ENCODE measurements at places on chromosomes 5 and 9.
A peak's percentile ranks its signal among the peaks of the same experiment; 100 is the strongest.

DNA sequence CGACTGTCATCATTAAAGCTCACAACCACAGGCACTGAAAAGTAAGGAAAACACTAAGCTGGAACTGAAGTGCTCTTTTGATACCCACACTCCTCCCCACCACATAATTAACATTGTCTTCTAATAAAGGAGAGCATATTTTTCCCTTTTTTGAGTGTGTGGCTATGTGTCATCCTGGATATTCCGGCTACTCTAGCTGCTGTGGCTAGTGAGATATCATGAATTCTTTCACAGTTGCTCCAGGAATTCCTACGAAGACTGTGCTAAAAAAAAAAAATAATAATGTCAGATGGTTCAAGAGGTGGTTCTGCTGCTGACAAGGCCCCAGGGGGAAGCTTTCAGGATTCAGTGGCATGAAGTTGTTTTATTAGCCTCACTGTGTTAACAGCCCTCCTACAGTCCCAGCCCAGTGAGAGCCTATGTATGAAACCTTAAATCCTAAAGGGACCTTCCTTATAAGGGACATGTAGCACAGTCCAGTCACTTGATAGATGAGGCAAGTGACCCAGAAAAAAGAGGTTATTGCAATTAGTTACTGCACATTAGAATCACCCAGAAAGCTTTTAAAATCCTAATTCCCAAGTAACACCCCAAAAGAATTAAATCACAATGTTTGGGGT, 46.6 kb downstream of the TMEM252 start:
- H3K4me3 ChIP-seq: no peak overlapping the region
- DNase-seq: no peak

DNA sequence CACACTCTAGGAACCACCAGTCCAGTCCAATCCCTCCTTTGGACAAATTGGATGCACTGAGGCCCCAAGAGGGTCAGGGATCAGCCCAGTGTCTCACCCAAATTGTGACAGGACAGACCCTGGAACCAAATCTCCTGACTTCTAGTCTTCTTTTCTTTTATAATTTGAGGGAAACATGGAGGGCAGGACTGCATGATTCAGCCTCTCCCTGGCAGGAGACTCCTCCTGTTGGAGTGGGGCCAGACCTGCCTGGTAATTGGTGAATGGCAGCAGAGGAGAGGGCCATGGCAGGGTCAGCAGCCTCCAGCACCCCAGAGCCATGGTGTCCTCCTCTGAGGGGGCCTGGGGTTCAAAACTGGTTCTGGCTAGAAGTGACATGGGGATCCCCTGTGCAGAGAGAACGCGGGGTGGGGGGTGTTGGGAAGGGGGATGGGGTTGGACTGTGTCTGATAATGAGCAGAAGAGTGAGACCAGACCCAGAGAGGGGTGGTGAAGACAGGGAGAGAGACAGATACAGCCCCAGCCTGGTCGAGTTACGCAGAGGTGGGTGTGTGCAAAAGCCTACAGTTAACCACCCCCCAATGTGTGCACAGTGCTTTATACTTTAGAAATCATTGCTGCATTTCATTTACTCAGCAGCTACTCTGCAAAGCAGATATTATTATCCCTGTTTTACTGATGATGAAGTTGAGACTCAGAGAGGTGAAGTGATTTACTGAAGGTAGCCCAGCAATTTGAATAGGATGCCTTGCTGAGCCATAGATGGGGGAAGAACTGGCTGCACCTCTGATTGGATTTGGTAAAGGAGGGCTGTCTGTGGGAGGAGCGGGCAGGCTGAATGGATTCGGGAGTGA, 3.8 kb upstream of the SYNPO start:
- no peak overlapping the region for H3K4me3 ChIP-seq
- no peak for DNase-seq
- peaks cover 11% of the 10 kb centered on the region for H3K4me1 ChIP-seq
- H3K27ac ChIP-seq: no peak overlapping the region

DNA sequence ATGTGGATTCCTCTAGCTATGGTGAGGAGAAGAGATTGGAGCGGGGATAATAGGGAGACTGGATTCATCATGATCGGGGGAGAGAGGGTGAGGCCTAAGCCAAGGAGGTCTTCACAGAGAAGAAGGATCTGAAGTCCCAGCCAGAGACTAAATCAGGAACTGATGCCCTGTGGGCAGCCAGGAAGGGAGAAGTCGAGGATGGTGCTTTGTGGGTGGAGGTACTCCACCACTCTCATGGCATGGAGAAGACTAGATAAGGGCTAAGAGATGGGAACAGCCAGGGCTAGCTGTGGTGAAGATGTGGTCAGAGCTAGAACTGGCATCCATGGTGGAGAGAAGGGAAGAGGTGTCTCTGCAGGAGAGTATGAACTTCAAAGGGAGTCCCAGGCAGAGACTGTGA, 3.0 kb upstream of the RGS14 start:
- H3K27me3 ChIP-seq: no peaks in the 10 kb centered on the region
- peaks cover 2% of the 10 kb centered on the region for H3K4me1 ChIP-seq
- H3K27ac ChIP-seq: no peak overlapping the region
- no peak overlapping the region for H3K4me3 ChIP-seq

DNA sequence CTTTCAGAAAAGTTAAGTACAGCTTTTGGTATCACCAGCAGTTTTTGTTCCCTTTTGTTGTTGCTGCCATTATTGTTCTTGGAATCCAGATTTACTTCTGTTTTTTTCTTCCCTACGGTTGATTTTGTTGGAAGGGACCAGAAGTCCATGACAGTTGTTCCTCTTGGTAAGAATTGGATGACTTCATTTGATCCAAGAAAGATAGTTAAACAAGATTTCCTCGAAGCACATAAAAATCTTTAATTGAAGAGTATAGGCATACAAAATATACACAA, 65.4 kb downstream of the CDC42SE2 start:
- H3K4me3 ChIP-seq: no peak overlapping the region
- H3K4me1 ChIP-seq: no peaks in the 10 kb centered on the region
- H3K36me3 ChIP-seq: no peaks in the 10 kb centered on the region

GRCh38 chr5:592158-592557, 20.0 kb upstream of the CEP72 start:
- no peak overlapping the region for H3K27ac ChIP-seq
- H3K27me3 ChIP-seq: peaks cover 4% of the 10 kb centered on the region
- H3K36me3 ChIP-seq: no peaks in the 10 kb centered on the region
- H3K4me3 ChIP-seq: no peak overlapping the region

GRCh38 chr9:11457825-11458790, 845.3 kb upstream of the PTPRD start:
- H3K27ac ChIP-seq: no peak overlapping the region
- DNase-seq: peak; percentile 17
- H3K4me1 ChIP-seq: peaks cover 3% of the 10 kb centered on the region
- no peaks in the 10 kb centered on the region for H3K36me3 ChIP-seq
- H3K27me3 ChIP-seq: no peaks in the 10 kb centered on the region

- no peak overlapping the region for H3K4me3 ChIP-seq
- DNase-seq: no peak
- H3K4me1 ChIP-seq: no peaks in the 10 kb centered on the region
- H3K36me3 ChIP-seq: peaks cover 55% of the 10 kb centered on the region
- H3K27ac ChIP-seq: no peak overlapping the region
These were observed 209.1 kb downstream of the ADGRV1 start for GRCh38 chr5:90767710-90768109.

DNA sequence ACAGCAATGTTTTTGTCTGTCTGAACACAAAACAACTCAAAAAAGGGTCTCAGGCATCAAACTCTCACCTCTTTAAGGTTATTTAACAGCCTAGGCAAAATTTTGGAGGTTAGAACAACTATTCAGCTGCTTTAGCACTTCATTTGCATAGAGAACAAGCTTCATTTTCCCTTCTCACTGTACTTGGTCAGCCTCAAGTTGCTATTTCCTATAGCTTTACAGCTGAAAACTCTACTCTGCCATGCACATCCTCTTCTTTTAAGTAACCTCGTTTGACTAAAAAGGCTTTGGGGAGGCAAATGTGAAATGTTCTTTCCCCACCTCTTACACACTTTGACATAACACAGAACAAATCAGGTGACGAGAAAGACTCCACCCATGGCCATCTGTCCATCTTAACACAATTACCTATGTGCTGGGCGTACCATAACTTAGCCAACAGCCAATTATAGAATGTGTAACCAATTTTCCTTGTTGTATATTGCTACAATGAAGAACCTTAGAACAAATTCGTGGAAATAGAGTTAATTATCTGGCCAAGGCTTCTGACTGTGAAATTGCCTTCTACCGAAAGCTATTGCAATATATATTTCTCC, 195.7 kb downstream of the DCP2 start:
- no peaks in the 10 kb centered on the region for H3K4me1 ChIP-seq
- H3K27me3 ChIP-seq: no peaks in the 10 kb centered on the region
- no peak for DNase-seq
- H3K36me3 ChIP-seq: no peaks in the 10 kb centered on the region
- no peak overlapping the region for H3K4me3 ChIP-seq
- no peak overlapping the region for H3K27ac ChIP-seq

- H3K4me3 ChIP-seq: no peak overlapping the region
- no peak for DNase-seq
- H3K36me3 ChIP-seq: no peaks in the 10 kb centered on the region
- H3K27me3 ChIP-seq: no peaks in the 10 kb centered on the region
- H3K27ac ChIP-seq: no peak overlapping the region
- peaks cover 5% of the 10 kb centered on the region for H3K4me1 ChIP-seq
These were observed 11.1 kb downstream of the EXD3 start for GRCh38 chr9:137411645-137412380.

DNA sequence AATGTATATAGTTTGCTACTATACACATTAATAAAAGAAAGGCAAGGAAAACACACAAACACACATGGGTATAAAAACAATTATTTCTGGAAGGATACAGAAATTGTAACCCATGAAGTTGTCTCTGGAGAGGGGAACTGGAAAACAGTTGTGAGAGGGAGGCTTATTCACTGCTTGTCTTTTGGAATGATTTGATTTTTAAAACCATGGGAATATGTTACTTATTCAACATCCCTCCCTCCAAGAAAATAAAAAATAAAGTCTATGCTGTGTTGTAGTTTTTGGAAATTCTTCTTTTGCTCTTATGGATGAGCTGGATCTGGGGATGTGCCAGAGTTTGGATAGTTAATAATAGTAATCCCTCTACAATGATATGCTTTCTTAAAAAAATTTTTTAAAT, 6.0 kb upstream of the C1QTNF2 start:
- H3K27ac ChIP-seq: no peak overlapping the region
- H3K36me3 ChIP-seq: no peaks in the 10 kb centered on the region
- no peaks in the 10 kb centered on the region for H3K27me3 ChIP-seq
- no peak overlapping the region for H3K4me3 ChIP-seq
- no peak for DNase-seq

- DNase-seq: no peak
- H3K4me3 ChIP-seq: no peak overlapping the region
- H3K27me3 ChIP-seq: no peaks in the 10 kb centered on the region
- H3K36me3 ChIP-seq: no peaks in the 10 kb centered on the region
These were observed 274.8 kb upstream of the ADRA1B start for GRCh38 chr5:159641371-159642039.

- H3K36me3 ChIP-seq: no peaks in the 10 kb centered on the region
- H3K27ac ChIP-seq: no peak overlapping the region
- DNase-seq: no peak
- no peaks in the 10 kb centered on the region for H3K27me3 ChIP-seq
These were observed 78.6 kb downstream of the GRIA1 start for GRCh38 chr5:153569036-153569435.

DNA sequence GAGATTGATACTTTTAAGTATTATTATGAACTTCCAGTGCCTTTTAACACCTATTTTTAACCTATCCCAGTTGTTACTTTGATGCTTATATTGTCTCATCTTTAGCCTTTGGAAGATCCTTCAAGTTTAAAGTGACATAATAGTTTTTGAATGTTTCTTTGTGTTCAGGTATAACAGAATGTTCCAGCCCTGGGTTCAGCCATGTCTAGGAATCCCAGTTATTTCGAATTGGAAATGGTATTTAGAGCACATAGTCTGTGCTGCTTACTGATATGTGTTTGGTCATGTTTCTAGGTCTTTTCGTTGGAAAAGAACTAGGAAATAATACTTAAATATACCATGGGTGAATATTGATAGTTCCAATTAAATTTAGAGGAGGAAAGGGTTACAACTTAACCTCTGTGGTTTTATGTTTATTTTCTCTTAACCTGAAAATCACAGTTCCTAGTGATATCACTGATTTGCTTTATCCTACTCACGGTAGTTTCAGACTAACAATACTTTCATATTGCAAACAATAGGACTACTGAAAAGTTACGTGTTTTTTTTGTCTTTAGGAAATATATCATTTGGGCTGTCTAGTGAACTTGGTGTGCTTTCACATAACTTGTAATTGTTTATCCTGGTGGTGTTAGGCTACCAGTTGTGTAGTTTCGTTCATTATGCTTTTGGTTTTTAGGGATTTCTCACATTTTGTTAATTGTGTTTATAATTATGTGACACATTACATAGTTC, 37.8 kb downstream of the UHRF2 start:
- DNase-seq: no peak
- H3K27ac ChIP-seq: no peak overlapping the region
- no peaks in the 10 kb centered on the region for H3K27me3 ChIP-seq

GRCh38 chr9:112072721-112073638, 102.1 kb downstream of the SUSD1 start:
- H3K4me3 ChIP-seq: no peak overlapping the region
- H3K27ac ChIP-seq: no peak overlapping the region
- DNase-seq: no peak

GRCh38 chr5:75681125-75681830, 36.0 kb downstream of the POC5 start:
- DNase-seq: no peak
- H3K27ac ChIP-seq: no peak overlapping the region
- no peaks in the 10 kb centered on the region for H3K27me3 ChIP-seq
- H3K36me3 ChIP-seq: no peaks in the 10 kb centered on the region

DNA sequence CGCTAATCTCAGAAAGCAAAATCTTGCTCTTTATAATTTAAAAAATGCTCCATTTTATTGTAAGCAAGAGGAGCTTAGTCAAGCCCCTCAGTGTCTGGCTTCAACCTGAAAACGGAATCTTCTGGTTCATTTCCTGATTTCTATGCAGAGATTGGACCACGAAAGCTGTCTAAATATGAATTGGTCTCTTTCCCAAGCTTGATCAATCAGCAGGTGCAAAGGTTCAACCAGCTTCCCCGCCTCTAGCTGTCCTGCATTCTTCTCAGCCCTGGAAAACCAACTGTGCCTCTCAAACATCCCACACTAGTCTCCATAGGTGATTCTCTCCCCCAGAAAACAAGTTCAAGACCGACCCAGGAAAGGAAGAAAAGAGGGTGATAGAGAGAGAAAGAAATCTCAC, 34.5 kb downstream of the FNBP1 start:
- H3K4me1 ChIP-seq: no peaks in the 10 kb centered on the region
- DNase-seq: no peak
- H3K27ac ChIP-seq: no peak overlapping the region
- no peaks in the 10 kb centered on the region for H3K36me3 ChIP-seq
- no peak overlapping the region for H3K4me3 ChIP-seq

- no peaks in the 10 kb centered on the region for H3K36me3 ChIP-seq
- H3K4me3 ChIP-seq: no peak overlapping the region
- H3K27me3 ChIP-seq: no peaks in the 10 kb centered on the region
- DNase-seq: no peak
- no peaks in the 10 kb centered on the region for H3K4me1 ChIP-seq
- H3K27ac ChIP-seq: no peak overlapping the region
These were observed 118.2 kb upstream of the HMHB1 start for GRCh38 chr5:143693651-143694252.

Data from H1 (cell line).